ENCODE measurements at places on chromosomes 3 and 15. TPM values are rescaled to one million over a fixed set of nuclear protein-coding genes. Genes with fewer than 3 reads are reported as not detected.

DNA sequence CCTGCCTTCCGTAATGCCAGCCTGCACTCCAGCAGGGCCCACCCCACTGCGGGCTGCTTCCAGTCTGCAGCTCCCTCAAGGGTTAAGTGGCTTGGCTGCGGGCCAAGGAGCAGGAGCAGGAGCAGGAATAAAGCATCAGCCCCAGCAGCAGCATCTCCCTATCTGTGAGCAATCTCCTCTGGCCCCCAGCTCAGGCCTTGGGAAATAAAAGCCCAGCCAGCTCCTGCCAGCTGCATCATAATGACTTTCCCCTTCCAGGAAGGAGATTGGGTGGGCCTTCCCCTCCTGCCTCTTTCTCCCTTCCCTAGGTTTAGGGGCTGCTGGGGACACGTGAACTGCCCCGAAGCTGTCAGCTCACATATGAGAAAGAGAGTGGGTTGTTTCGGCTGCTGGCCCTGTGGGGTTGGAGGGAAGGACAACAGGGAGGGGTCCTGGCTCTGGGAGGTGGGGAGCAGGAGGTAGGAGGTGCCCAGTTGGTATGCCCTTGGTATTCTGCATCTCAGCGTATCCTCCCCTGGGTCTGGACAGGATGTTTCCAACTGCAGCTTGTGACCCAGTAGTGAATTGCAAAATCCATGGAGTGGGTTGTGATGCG lies 34.6 kb upstream of the FGD5 start:
- H3K4me1 ChIP-seq: no peaks in the 10 kb centered on the region
- H3K36me3 ChIP-seq: no peaks in the 10 kb centered on the region
- no peak overlapping the region for H3K27ac ChIP-seq
- H3K27me3 ChIP-seq: no peaks in the 10 kb centered on the region
- no peak for DNase-seq
- H3K4me3 ChIP-seq: no peak overlapping the region

DNA sequence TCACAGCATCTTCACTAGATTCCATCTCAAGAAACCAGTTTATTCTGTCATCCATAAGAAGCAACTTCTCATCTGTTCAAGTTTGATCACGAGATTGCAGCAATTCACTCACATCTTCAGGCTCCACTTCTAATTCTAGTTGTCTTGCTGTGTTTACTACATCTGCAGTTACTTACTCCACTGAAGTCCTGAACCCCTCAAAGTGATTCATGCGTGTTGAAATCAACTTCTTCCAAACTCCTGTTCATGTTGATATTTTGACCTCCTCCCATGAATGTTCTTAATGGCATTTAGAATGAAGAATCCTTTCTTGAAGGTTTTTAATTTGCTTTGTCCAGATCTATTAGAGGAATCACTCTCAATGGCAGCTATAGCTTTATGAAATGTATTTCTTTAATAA lies 287.6 kb upstream of the TBL1XR1 start:
- no peaks in the 10 kb centered on the region for H3K36me3 ChIP-seq
- H3K27ac ChIP-seq: no peak overlapping the region

- H3K4me1 ChIP-seq: peaks cover 5% of the 10 kb centered on the region
- H3K27ac ChIP-seq: peak within 1 kb of the TSS; percentile 96
- H3K36me3 ChIP-seq: no peaks in the 10 kb centered on the region
- H3K27me3 ChIP-seq: no peaks in the 10 kb centered on the region
These were observed at the start of gene PLSCR4 for GRCh38 chr3:146250449-146251382. PLSCR4 (minus strand) TSS chr3:146251105; CDS start chr3:146222071, 29,034 bp downstream.

GRCh38 chr15:91976966-91977365 lies 123.5 kb downstream of the SLCO3A1 start:
- H3K27me3 ChIP-seq: no peaks in the 10 kb centered on the region
- H3K36me3 ChIP-seq: no peaks in the 10 kb centered on the region
- H3K4me3 ChIP-seq: no peak overlapping the region
- DNase-seq: no peak

DNA sequence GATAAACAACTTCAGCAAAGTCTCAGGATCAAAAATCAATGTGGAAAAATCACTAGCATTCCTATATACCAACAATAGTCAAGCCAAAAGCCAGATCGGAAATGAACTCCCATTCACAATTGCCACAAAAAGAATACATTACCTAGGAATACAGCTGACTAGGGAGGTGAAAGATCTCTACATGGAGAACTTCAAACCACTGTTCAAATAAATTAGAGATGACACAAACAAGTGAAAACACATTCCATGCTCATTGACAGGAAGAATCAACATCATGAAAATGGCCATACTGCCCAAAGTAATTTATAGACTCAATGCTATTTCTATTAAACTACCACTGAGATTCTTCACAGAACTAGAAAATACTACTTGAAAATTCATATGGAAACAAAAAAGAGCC lies 94.2 kb upstream of the PSMD6 start:
- H3K4me3 ChIP-seq: no peak overlapping the region
- H3K27me3 ChIP-seq: no peaks in the 10 kb centered on the region
- peaks cover 10% of the 10 kb centered on the region for H3K4me1 ChIP-seq
- H3K27ac ChIP-seq: no peak overlapping the region
- no peaks in the 10 kb centered on the region for H3K36me3 ChIP-seq
- DNase-seq: no peak

DNA sequence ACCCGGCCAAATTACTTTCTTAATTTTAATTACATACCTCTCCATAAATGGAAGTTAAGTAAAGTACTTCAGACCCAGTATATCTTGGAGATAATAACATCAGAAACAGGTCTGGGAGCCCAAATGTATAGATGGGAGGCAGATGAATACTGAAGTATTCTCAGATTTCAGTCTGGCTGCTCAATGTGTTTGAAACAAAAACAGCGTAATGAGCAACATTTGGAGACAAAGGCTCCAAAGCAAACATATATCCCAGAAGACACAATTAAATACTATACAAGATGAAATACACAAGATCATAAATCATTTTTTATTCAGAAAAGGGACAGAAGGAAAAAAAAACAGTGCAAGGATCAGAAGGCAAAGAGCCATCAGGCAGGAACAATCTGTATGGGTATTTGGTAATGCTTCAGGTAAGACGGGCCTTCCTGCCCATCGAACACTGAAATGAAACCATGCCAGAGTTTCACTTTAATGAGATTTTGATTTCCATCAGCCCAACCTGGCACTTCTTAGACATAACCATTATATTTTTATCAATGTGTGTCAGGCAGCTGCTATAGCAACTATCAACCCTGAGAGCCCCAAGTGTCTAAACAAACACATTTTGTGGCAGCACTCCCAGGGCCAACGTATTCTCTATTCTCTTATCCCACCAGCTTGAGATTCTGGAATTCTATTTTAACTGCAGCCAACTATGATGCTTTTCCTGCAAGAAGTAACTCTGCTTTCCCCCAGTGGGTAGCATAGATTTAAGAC lies 210.8 kb downstream of the STT3B start:
- DNase-seq: no peak
- no peak overlapping the region for H3K27ac ChIP-seq
- no peak overlapping the region for H3K4me3 ChIP-seq
- H3K27me3 ChIP-seq: no peaks in the 10 kb centered on the region
- no peaks in the 10 kb centered on the region for H3K36me3 ChIP-seq

DNA sequence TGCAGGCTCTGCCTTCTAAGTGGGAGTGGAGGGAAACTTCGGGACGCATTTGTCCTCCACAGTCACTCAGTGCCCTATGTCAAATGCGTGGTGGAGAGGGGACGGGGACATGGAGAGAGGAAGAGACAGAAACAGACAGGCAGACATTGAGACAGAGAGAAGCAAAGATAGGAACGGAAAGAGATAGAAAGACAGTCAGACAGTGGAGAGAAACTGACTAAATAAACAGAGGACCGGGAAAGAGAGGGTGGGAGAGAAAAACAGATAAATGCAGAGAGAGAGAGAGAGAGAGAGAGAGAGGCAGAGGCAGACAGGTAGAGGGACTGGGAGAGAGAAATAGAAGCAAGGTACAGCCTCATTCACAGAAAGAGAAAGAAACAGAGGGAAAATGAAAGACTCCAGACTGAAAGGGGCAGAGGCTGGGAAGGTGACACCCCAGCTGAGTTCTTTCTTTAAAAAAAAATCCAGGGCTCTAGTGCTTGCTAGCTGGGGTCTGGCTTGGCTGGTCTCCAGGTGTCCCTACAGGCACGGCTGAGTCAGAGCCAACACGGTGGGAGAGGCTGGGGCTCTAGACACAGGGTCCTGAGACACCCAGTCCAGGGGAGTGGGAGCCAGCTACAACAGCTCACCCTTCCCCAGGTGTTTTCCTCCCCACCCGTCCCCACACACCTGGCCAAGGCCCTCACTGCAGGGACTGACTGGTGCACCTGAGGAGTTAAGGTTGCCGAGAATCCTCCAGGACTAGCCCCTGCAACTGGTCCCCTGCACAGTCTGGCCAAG lies 506.1 kb upstream of the PROK2 start:
- H3K27me3 ChIP-seq: peaks cover 6% of the 10 kb centered on the region
- H3K36me3 ChIP-seq: no peaks in the 10 kb centered on the region
- peaks cover 8% of the 10 kb centered on the region for H3K4me1 ChIP-seq
- no peak overlapping the region for H3K27ac ChIP-seq

DNA sequence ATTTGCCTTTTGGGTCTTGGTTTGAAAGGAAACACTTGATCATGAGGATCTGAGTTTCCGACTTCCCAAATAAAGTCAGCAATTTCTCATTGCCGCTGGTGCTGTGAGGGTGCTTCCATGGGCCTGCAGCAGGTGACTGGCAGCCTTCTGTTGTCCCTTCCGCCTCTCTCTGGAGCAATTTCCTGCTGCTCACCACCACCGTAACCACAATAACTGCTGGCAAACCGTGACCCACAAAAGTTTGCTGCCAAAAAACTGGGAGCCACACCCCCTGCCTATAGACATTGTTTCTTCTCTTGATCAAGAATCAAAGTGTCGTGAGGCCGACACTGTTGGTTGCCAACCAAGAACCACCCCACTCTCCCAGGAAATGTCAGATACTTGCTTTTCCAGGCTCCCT lies 164.0 kb downstream of the NR2F2 start:
- H3K27me3 ChIP-seq: no peaks in the 10 kb centered on the region
- no peak for DNase-seq
- H3K27ac ChIP-seq: no peak overlapping the region
- H3K4me1 ChIP-seq: no peaks in the 10 kb centered on the region
- no peaks in the 10 kb centered on the region for H3K36me3 ChIP-seq
- H3K4me3 ChIP-seq: no peak overlapping the region

DNA sequence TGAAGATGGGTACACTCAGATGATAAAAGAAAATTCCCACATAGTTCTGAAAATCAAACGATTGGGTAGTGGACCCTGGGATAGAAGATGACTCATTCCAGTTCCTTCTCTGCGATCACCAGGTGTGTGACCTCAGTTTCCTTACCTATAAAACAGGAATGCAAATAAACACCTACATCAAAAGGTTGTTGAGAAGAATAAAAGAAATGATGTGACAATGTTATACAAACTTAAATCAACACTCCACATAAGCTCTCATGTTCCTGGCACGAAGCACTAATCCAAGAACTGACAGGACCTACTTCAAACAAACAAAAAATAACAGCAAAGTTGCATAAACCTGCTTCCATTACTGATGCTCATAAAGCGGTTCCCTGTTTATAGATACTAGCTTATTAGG lies 69.2 kb downstream of the RORA start:
- no peaks in the 10 kb centered on the region for H3K4me1 ChIP-seq
- H3K27me3 ChIP-seq: no peaks in the 10 kb centered on the region
- DNase-seq: no peak
- H3K4me3 ChIP-seq: no peak overlapping the region
- no peak overlapping the region for H3K27ac ChIP-seq

DNA sequence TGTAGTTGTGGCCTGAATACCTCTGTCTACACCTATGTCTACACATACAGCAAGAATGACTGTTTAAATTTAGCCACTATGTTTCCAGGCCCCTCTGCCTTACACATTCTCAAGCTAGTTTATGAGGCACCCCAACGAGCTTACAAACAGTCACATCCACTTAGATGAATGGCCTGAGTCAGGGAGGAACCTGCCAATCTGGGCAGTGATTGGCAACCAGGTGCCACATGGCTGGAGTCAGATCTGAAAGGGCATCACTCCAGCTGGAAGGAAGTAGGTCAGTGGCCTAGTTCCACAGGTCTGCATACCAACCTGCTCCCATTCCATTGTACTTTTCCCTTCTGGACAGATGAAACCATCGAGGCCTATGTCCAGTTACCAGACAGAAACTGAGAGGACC lies 136.3 kb downstream of the FOXP1 start:
- no peak for DNase-seq
- no peak overlapping the region for H3K27ac ChIP-seq
- H3K4me1 ChIP-seq: no peaks in the 10 kb centered on the region
- H3K27me3 ChIP-seq: no peaks in the 10 kb centered on the region
- H3K36me3 ChIP-seq: no peaks in the 10 kb centered on the region

DNA sequence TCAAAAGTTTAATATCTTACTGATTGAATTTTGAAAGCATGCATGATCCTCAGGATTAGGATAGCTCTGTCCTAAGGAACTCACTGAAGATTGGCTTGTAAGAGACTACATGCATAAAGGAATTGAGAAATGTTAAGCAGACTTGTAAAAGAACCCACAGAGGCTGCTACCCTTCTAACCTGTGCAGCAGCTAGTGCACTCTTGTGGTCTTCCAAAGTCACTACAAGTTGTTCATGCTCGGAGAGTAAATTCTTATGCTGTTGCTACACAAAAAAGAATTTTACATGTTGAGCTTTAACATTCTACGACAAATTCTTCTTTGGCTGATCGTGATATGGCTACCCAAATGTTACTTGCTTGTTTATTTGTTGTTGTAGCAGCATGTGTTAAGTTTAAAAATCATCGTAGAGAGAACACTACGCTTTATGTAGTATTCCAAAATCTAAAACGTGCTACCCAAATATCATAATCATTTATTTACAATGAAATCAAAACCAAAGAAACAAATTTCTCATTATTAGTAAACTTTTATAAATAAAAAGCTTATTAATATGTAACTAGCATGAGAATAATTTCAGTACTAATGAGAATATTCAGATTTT lies 55.0 kb downstream of the GOLIM4 start:
- H3K4me1 ChIP-seq: no peaks in the 10 kb centered on the region
- H3K27ac ChIP-seq: no peak overlapping the region
- H3K36me3 ChIP-seq: peaks cover 13% of the 10 kb centered on the region
- no peak overlapping the region for H3K4me3 ChIP-seq
- no peak for DNase-seq

GRCh38 chr15:82572986-82573385 lies 32.7 kb upstream of the RPS17 start:
- no peak overlapping the region for H3K27ac ChIP-seq
- no peak for DNase-seq
- H3K27me3 ChIP-seq: no peaks in the 10 kb centered on the region
- H3K36me3 ChIP-seq: no peaks in the 10 kb centered on the region
- H3K4me1 ChIP-seq: peaks cover 9% of the 10 kb centered on the region

DNA sequence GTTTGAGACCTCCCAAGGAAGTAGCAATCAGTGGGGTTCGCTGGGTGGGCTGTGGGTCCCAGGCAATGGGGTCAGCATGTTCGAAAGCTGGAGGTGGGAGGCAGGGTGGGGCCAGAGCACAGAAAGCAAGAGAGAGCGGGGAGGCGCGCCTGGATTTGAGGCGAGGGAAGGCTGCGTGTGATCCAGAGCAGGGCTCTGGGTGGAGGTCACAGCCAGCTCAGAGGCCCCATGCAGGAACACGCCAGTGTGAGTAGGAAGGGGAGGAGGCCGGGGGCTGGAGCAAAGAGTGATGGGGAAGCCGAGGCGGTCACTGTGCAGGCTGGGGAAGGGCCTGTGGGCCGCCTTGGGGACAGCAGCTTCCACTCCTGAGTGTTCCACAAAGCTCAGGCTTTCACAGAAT lies 8.8 kb downstream of the DNAJB8 start:
- no peaks in the 10 kb centered on the region for H3K36me3 ChIP-seq
- no peak for DNase-seq
- H3K27me3 ChIP-seq: no peaks in the 10 kb centered on the region
- H3K27ac ChIP-seq: no peak overlapping the region
- H3K4me1 ChIP-seq: no peaks in the 10 kb centered on the region

GRCh38 chr15:77085297-77085696 lies 14.4 kb upstream of the TSPAN3 start:
- H3K27ac ChIP-seq: no peak overlapping the region
- no peaks in the 10 kb centered on the region for H3K4me1 ChIP-seq
- DNase-seq: peak; percentile 76
- no peak overlapping the region for H3K4me3 ChIP-seq

Gene CA12
- total RNA-seq: 10.7 TPM

Gene GOLGA8T
- total RNA-seq: 1.4 TPM

Gene LARP6
- 18.7 TPM for total RNA-seq

Measured in ascending aorta (tissue), 2 donors.